ENCODE measurements at places on chromosomes 1 and 21.

DNA sequence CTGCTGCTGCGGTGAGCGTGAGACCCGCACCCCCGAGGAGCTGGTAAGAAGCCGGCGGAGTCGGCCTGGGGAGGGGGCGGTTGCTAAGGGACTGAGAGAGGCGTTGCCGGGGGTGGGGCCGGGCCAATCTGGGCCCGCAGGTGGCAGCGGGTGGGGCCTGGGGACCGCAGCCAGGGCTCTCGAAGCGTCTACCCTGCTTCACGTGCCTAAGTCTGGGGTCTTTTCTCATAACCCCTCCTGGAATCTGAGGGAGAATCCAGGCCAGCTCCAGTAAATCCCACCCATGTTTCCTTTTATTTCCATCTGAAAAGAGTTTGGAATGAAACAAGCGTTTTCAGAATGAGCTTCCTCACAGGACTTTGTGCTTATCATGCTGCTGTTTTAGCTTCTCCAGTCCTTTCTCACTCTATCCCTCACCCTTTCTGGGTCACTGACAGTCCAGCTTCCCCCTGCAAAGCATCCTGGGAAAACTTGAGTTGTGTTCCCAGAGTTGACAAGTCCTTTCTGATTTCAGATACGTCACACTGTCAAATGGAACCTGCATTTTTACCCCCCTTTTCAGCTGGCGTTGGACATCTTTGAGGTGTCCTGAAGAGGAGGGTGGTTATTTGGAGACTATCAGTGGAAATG is 431 bp downstream of the CLCN6 start:
- no peak for DNase-seq

GRCh38 chr1:156439777-156440183 is 60.8 kb downstream of the MEF2D start:
- DNase-seq, result no peak

DNA sequence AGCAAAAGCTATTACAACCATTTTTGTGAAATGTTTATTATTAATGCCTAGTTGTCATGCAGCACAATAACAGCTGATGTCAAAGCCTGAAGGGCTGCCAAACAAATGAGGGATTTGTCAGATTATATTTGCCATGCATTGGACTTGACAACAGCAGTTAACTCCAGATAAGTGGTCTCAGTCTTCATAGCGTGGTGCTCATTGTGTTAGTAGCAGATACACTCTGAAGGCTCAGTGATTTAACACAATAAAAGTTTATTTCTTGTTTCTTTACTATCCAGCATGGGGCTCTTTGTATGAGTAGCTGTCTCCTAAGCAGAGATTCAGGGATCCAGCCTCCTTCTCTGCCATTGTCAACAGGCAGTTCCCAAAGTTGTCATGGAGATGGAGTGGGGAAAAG is 76.0 kb upstream of the PTGFRN start:
- DNase-seq, result no peak

DNA sequence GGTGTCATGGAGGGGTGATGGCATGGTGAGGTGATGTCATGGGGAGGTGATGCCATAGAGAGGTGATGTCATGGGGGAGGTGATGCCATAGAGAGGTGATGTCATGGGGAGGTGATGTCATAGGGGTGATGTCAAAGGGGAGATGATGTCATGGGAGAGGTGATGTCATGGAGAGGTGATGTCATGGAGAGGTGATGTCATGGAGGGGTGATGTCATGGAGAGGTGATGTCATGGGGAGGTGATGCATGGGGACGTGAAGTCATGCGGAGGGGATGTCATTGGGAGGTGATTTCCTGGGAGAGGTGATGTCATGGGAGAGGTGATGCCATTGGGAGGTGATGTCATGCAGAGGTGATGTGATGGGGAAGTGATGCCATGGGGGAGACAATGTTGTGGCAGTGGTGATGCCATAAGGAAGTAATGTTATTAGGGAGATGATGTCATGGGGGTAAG is 92.1 kb upstream of the C1orf174 start:
- no peak for DNase-seq

GRCh38 chr1:7842517-7842916 is 10.3 kb downstream of the UTS2 start:
- no peak for DNase-seq

GRCh38 chr1:50967416-50968157 is 2.5 kb upstream of the CDKN2C start:
- no peak for DNase-seq

GRCh38 chr21:44566403-44566802 is 7.1 kb upstream of the KRTAP10-4 start:
- DNase-seq, result no peak

GRCh38 chr1:34190692-34191091 is 14.0 kb downstream of the C1orf94 start:
- DNase-seq, result no peak

GRCh38 chr1:166974647-166975345 is 544 bp downstream of the ILDR2 start:
- no peak for DNase-seq

DNA sequence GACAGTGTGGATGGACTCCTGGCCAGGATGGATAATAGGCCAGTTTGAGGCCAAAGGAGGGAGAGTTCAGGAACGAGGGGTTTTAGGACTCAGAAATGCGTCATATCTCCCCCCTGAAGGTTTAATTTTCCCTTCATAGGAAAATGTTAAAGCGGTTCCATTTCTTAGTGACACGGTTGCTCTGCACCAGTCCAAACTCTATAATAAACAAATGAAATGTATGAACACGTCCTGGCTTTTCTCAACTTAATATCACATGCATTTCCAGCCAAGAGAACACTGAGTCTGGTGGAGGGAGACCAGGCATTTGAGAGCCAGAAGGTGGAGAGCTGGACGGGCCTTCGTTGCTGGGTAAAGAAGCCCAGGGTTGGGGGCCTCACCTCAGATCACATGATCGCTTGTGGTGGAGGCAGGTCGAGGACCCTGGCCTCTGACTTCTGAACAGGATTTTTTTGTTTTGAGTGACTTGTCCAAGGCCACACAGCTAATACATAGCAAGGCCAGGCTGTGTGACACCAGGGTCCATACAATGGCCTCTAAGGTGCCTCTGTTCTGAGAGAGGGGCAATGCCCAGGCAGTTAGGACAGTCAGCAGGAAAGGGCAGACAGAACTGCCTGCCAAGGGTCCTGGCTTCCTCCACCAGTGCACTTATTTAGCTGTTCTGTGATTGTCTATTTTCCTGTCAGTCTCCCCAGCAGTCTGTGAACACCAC is 11.4 kb downstream of the SLC1A7 start:
- no peak for DNase-seq

- no peak for DNase-seq
Observed at GRCh38 chr21:46318464-46318845, 5.2 kb downstream of the C21orf58 start.

- DNase-seq, result no peak
Observed at GRCh38 chr1:36573445-36573844, 90.7 kb upstream of the CSF3R start.

DNA sequence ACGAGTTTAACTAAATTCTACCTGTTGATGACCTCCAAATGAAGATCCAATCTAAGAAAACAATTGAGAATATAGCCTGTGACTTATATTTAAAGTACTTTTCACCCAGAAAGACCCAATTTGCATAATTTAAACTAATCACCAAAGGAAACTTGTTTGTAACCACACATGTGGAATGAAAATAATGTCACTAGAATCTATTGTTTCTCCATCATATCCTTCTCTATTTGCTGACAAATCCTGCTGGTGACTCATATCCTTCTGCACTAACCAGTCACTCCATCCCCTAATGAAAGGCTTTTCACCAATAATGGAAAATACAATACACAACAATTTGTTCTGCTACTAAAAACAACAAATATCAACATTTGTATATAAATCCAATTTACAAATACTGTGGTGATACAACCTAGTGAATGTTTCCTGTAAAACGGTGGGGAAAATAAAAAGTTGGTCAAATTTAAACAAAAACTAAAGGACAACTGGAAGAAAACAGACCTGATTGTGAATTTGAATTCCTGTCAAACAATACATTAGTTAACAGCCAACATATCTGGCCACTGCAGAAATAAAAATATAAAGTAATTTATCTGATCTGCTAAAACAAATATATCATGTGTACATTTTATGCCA is 6.5 kb downstream of the PTP4A2 start:
- no peak for DNase-seq

- no peak for DNase-seq
Observed at GRCh38 chr1:14495996-14496395, 102.5 kb upstream of the KAZN start.

DNA sequence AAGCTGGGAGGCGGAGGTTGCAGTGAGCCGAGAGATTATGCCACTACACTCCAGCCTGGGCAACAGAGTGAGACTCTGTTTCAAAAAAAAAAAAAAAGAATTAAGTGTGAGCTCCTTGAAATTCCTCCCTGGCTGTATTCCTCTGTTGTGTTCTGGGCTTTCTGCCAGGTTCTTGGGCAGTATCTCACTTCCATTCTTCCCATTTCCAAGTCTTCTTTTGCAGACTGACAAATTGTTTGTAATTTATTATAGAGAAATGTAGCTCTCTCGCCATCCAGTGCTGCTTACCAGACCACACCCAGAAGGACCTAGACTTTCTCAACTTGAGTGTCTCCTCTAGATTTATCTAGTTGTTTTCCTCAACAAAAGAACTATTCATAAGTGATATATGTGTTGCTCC is 105.0 kb upstream of the ADGRL2 start:
- no peak for DNase-seq

DNA sequence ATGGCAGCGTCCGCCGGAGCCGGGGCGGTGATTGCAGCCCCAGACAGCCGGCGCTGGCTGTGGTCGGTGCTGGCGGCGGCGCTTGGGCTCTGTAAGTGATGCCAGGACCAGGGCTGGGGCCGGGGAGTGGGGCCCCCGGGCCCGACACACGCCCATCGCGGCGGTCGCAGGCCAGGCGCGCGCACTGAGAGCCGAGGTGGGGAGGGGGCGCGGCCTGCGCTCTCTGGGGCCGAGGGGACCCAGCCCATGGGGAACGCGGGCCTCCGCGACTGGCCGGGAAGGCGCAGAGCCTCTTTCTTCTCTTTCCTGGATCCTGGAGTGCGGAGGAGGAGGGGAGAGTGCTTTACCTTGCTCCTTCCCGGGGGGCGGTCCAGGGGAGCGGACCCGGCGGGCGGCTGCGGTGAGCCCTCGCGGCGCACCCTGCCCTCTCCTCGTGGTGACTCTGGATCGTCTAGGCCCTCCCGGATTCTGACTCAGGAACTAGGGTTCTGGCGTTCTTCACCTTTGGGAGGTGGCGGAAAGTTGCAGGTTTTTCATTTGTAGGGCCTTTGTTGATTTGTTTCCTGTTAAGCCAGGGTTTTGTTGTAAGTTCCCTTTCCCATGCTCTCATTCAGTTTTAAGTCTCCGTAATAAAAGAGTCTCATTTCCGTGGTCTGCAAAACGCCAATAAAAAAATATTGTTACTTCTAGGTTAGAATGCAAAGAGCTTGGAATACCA is 529 bp downstream of the MPZL1 start:
- DNase-seq, result no peak

DNA sequence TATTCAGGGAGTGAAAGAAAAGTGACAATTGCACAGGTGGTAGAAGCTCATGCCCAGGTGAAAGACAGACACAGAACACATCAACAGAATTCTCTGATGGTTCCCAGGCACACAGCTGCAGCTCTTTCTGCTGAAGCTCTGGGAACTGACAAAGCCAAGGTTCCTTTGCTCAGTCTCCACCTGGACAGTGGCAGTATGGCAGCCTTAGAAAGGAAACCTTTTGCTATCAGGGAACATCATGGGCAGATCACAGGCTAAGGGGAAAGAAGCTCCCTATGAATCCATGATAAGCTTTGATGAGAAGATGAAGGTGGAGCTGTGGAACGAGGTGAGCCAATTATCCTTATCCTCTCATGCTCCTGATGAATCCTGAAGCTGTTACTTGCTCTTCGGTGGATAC is 1.2 kb downstream of the SPRR2B start:
- DNase-seq, result no peak

DNA sequence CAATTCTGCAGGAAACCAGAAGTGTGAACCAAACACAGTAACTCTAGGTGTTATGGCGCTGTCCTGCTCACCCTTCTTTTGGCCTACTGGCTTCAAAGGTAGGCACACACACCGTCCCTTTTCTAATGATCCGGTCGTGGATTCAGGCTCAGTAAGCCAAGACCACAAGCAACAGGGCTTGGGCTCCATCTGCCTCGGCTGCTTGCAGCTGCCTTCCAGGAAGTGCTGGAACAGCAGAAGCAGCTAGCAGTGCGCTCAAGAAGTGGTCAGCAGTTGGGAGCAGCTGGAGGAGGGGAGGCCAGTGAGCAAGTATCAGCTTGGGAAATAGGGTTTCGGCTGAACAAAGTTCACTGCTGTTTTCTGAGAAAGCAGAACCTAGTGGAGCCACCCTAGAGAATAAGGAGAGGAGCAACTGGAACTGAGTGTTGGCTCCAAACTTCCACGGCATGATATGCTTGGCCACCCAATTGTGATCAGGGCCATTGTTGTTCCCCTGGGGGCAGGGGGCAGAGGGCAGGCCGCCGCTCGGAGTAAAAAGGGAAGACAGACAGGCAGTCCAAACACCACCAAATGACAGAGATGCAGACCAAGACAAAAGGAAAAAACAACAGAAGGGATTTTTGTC is 173.4 kb downstream of the TOMM20 start:
- peak; percentile 88 for DNase-seq

DNA sequence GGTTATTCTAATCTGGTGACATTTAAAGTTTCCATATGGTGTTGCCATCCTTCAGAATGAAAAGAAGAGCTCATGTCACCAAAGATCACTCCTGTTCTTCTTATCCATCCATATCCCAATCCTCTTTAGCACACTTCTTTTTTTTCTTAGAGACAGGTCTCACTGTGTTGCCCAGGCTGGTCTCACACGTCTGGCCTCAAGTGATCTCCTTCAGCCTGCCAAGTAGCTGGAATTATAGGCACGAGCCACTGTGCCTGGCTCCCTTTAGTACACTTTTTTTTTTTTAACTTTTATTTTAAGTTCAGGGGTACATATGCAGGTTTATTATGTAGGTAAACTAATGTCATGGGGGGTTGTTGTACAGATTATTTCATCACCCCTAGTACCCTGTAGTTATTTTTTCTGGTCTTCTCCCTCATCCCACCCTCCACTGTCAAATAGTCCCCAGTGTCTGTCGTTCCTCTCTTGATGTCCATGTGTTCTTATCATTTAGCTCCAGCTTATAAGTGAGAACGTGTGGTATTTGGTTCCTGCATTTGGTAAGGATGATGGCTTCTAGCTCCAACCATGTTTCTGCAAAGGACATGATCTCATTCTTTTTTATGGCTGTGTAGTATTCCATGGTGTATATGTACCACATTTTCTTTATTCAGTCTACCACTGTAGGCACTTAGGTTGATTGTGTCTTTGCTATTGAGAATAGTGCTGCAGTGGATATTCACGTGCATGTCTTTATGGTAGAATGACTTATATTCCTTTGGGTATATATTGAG is 40.6 kb downstream of the CTTNBP2NL start:
- no peak for DNase-seq

Data from Right ventricle myocardium inferior (tissue), 1 donor.